GM10248 (cell line): ENCODE measurements at places on chromosomes 16 and 17.
A peak's percentile ranks its signal among the peaks of the same experiment; 100 is the strongest.

GRCh38 chr16:28311913-28312312 lies 19.6 kb downstream of the SBK1 start:
- no peak for DNase-seq

- DNase-seq = no peak
These were observed 323.7 kb upstream of the CDH11 start for GRCh38 chr16:65445313-65446260.

DNA sequence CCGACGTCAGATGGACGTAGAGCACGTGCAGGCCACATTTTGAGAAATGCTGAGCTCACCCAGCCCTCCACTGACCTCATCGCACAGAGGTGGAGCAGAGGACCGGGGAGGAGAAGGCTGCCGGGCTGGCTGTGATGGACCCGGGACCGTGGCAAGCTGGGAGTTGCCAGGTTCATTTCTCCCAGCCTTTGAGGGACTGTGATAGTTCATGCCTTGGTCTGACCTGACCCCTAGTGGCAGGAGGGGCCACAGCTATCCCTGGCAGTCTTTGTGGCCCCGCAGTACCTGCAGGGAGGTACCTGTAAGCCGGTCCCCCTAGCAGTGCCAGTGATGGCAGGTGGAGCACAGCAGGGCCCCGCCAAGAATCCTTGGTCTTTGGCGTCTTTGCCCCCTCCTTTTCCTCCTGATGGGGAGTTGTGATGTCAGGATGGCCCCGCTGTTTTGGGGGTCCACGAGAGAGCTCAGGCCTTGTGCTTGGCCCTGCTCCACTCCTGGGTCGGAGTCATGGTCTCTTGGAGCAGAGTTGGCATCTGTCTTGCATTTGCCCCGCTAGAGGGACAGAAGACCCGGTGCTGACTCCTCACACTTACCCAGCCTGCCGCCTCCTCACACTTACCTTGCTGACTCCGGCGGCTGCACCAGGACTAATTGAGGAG lies 50.4 kb downstream of the OR1D5 start:
- DNase-seq = peak; percentile 83

GRCh38 chr17:76376318-76377133 lies 7.9 kb upstream of the SPHK1 start:
- DNase-seq = no peak

GRCh38 chr17:65173284-65173793 lies 36.2 kb downstream of the RGS9 start:
- DNase-seq = no peak

DNA sequence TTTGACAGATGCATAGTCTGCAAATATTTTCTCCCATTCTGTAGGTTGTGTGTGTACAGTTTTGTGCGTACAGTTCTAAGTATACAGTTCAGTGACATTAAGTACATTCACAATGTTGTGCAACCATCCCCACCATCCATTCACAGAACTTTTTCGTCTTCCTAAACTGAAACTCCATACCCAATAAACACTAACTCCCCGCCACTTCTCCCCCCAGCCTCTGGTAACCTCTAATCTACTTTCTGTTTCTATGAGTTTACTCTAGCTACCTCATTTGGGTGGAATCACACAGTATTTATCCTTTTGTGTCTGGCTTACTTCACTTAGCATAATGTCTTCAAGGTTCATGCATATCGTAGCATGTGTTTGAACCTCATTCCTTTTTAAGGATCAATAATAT lies 14.3 kb downstream of the PIK3R5 start:
- DNase-seq = no peak

GRCh38 chr17:65743308-65743655 lies 181.8 kb upstream of the AXIN2 start:
- no peak for DNase-seq

GRCh38 chr16:84486126-84486525 lies 18.3 kb downstream of the MEAK7 start:
- no peak for DNase-seq

- peak; percentile 65 for DNase-seq
These were observed 30.0 kb upstream of the SLC5A10 start for GRCh38 chr17:18921912-18922451.
